Natural killer cell (primary cell): ENCODE measurements at places on chromosomes 7 and 10. TPM values are rescaled to one million over a fixed set of nuclear protein-coding genes. Genes with fewer than 3 reads are reported as not detected.

Gene ENKUR
- 3.0 TPM for total RNA-seq

Gene SFRP5
- total RNA-seq: not detected

GRCh38 chr7:40306596-40306995 lies 171.8 kb downstream of the SUGCT start:
- no peak overlapping the region for H3K4me3 ChIP-seq
- H3K27me3 ChIP-seq: no peaks in the 10 kb centered on the region
- no peak for DNase-seq
- H3K36me3 ChIP-seq: no peaks in the 10 kb centered on the region
- no peaks in the 10 kb centered on the region for H3K4me1 ChIP-seq

GRCh38 chr10:31153692-31154091 lies 122.0 kb upstream of the ZNF438 start:
- H3K4me1 ChIP-seq: no peaks in the 10 kb centered on the region
- no peak for DNase-seq
- no peaks in the 10 kb centered on the region for H3K36me3 ChIP-seq
- no peak overlapping the region for H3K4me3 ChIP-seq

GRCh38 chr10:103540722-103541121 lies 47.2 kb downstream of the NEURL1 start:
- H3K27me3 ChIP-seq: no peaks in the 10 kb centered on the region
- H3K36me3 ChIP-seq: no peaks in the 10 kb centered on the region
- H3K27ac ChIP-seq: no peak overlapping the region

DNA sequence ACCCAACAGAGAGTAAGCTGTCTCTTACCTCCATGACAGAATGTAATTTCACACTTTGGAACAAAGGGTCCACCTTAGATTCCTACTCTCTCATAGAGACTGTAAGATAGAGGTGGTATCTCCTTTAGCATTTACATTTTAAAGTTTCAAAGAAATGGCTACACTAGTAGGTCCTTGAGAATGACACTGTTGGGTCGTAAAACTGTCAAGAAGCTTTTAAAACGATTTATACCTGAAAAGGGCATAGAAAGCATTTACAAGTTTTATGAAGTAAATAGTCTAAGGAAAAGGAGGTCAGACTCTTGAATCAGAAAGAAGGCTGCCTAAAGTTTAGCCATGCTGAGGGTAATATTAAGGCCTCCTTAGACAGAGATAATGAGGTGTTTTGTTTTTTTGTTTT lies 1212.4 kb upstream of the PHF14 start:
- no peaks in the 10 kb centered on the region for H3K4me1 ChIP-seq
- H3K4me3 ChIP-seq: no peak overlapping the region
- H3K36me3 ChIP-seq: no peaks in the 10 kb centered on the region

GRCh38 chr7:106057204-106057961 lies 54.7 kb downstream of the SYPL1 start:
- no peak overlapping the region for H3K4me3 ChIP-seq
- peaks cover 34% of the 10 kb centered on the region for H3K4me1 ChIP-seq
- no peak for DNase-seq
- H3K27me3 ChIP-seq: no peaks in the 10 kb centered on the region
- H3K36me3 ChIP-seq: no peaks in the 10 kb centered on the region

- no peak overlapping the region for H3K27ac ChIP-seq
- no peaks in the 10 kb centered on the region for H3K36me3 ChIP-seq
- no peaks in the 10 kb centered on the region for H3K27me3 ChIP-seq
- no peak for DNase-seq
- peaks cover 6% of the 10 kb centered on the region for H3K4me1 ChIP-seq
- H3K4me3 ChIP-seq: no peak overlapping the region
These were observed 53.8 kb downstream of the CAMK1D start for GRCh38 chr10:12403119-12403518.

DNA sequence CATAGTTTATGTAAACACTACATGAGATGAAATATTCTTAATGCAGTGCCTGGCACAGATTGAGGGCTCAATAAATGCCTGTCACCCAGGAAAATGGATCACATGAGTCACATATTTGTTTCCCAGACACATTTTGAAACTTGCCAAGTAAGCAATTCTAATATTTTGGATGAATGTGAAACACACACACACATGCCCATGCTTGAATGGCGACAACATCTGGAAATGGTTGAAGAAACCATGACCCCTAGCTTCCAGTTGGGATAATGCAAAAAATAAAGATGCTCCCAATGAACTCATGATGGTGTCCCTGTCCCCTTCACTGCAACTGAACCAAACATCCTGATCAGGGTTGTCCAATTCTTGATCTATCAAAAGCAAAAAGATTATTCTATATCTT lies 797.3 kb downstream of the XPNPEP1 start:
- no peaks in the 10 kb centered on the region for H3K4me1 ChIP-seq
- H3K27me3 ChIP-seq: no peaks in the 10 kb centered on the region
- no peaks in the 10 kb centered on the region for H3K36me3 ChIP-seq

- H3K27me3 ChIP-seq: no peaks in the 10 kb centered on the region
- no peaks in the 10 kb centered on the region for H3K4me1 ChIP-seq
- no peak for DNase-seq
- H3K4me3 ChIP-seq: no peak overlapping the region
- no peak overlapping the region for H3K27ac ChIP-seq
- peaks cover 25% of the 10 kb centered on the region for H3K36me3 ChIP-seq
These were observed 46.6 kb downstream of the CLEC2L start for GRCh38 chr7:139570119-139570518.
